NCI-H1930 (cell line): ENCODE measurements at places on chromosomes 16 and 17.

- no peak for DNase-seq
These were observed 82.1 kb downstream of the MSI2 start for GRCh38 chr17:57338257-57338914.

- DNase-seq, result no peak
These were observed 39.5 kb downstream of the VMP1 start for GRCh38 chr17:59746849-59747445.

- no peak for DNase-seq
These were observed 63.4 kb downstream of the BRIP1 start for GRCh38 chr17:61799812-61800484.

DNA sequence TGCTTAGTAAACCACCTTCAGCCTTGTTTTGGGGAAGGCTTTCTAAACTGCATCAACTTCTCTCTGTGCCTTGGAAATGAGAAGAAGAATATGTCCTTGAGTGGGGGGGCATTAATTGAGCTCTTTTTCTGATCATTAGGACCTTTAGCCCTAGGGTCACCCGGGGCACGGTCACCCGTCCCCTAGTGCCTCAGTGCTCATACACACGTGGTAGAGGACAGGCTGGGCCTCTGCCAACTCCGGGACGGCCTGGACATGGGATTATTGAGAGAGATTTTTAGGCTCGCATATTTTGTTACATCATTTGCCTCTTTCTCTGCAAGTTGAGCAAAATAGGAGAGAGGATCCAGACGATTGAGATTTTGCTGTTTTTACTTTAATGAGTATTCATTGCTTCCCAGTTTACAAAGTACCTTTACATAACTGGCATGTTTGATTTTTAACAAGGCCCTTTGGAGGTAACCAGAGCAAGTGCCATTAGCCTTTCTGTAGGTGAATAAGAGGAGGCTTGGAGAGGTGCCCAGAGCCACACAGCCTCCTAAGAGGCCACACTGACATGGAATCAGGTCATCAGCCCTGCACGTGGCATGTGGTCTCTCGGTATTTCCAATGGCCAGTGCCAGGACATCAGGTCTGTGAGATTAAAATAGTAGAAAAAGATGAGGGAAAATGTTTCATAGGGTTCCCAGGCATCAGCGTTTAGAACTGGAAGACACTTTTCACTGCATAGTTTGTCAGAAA, 11.1 kb downstream of the PMM2 start:
- DNase-seq, result no peak

DNA sequence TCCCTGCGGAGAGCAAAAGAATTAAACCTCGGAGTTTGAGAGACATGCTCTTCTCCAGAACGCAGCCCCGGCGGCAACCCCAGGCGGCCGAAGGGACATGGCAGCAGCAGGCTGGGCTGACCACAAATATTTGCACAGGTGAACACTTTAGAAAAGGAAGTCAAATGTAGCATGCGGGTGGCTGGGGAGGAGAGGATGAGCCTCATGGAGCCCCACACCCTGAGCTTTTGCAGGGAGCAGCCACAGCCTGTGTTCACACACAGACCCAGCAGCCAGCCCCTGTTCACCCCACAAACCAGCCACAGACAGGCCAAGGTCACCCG, 17.8 kb downstream of the HS3ST6 start:
- no peak for DNase-seq

GRCh38 chr17:49061524-49061943, 64.3 kb downstream of the IGF2BP1 start:
- DNase-seq, result no peak

DNA sequence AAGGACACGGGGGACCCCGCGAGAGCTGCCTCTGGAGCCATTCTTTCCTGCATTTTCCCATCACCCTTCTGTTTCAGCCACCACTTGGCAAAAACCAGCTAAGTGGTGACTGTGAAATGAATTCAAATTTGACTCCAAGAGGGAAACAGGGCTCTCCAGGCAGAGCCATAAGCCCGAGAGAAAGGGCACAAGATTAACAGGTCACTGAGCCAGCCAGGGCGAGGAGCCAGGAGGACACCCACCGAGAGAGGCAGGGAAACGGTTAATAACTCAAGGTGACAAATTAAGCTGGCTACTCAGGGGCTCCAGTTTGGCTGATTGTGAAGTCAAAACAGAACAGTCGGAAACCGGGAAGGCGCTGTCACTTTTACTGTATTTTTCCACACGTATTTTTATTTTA, 67.8 kb upstream of the SOX9 start:
- DNase-seq, result no peak

DNA sequence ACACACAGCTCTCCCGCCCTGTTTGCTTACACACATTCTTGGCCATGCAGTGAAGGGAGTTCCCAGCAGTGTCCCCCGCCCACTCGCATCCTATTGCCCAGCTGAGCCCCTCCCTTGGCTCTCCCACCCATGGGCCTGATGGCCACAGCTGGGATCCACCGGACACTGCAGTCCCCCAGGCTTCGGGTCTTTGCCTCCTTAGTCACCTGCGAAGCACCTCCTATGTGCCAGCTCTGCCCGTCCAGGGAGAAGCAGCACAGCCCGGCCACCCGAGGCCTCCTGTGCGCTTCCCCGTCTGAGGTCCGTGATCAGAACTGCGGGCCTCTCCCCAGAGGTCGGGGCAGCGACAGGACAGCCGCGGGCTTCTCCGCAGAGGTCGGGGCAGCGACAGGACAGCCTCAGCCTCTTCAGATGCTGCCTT, 136.9 kb downstream of the BANP start:
- no peak for DNase-seq

DNA sequence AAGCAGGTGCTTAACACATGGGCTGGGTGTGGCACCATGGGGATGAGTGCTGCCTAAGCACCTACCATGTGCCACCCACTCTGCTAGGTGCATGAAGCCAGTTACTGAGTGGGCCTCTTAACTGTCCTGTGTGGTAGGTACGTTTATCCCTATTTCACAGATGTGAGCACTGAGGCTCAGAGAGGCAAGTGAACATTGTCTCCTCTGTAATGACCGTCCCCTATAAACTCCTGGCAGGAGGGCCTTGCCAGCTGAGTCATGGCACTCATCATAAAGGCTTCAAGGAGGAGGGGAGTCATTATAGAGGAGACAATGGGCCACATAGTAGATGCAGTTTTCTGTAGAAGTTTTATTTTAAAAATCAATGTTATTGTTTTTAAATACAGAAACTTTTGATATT, 79.1 kb downstream of the RAB11FIP4 start:
- no peak for DNase-seq

DNA sequence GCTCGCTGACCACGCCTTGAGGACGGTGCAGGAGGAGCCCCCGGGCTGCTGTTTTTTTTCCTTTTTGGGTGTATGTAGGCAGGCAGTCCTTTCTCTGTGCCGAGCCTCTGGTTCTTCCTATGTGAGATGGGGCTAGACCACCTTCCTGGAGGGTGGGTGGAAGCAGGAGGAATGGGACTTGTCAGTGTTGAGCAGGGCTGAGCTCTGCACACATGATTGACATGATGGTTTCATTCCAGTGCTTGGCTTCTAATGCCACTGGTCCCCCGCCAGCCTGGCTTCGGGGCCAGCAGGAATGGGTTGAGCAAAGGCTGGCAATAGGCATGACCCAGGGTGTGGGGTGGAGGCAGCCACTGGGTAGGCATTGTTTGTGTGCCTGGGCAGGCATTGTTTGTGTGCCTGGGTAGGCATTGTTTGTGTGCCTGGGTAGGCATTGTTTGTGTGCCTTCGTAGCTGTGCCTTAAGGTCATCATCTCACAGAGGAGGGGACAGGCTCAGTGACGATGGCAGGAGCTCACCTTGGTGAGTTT, 14.2 kb upstream of the ADCY7 start:
- DNase-seq, result no peak

DNA sequence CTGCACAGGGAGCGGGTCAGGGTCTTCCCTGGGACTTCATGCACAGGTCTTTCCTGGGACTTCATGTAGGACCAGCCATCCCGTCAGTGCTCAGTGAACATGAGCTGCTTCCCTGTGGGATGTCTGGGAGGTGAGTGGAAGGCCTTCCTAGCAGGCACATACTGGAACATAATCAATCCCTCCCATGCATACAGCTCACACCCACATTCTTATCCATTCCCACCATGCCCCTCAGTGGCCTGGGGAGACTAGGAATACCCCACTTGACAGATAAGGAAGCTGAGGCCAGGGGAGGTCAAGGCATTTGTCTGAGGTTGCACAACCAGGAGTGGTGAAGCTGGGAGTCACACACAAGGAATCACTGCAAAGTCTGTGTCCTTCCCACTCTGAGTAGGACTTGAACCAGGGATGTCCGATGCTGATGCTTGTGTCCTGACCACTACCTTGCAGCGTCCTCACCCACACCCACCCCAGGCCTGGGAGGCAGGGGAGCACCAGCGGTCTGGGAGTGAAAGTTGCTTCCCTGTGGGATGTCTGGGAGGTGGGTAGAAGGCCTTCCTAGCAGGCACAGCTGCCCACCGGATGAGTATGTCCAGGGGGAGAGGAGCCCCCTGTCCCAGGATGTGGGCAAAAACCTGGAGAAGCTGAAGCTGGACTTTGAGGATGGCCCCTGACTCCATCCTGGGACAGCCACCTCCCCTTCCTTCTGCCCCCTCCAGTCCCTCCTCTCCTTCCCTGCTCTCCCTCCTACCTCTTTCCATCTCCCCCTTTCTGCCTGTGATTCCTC, 1.0 kb upstream of the NLRC5 start:
- no peak for DNase-seq

DNA sequence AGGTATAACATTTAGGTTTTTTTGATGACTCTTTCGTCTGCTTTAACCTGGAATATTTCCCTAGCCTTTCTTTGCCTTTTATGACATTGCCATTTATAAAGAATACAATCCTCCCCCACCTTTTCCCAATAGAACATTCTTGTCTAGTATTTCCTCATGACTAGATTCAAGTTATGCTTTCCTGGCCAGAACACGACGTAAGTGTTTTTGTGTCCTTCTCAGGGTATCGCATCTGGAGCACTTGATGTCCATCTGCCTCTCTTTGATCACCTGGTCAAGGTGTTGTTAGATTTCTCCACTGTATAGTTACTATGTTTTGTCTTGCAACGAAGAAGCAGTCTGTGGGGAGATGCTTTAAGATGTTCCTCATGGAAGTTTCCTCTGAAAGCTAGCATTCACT, 87.4 kb downstream of the MSI2 start:
- no peak for DNase-seq

GRCh38 chr16:57886427-57886826, 84.1 kb upstream of the KIFC3 start:
- no peak for DNase-seq

DNA sequence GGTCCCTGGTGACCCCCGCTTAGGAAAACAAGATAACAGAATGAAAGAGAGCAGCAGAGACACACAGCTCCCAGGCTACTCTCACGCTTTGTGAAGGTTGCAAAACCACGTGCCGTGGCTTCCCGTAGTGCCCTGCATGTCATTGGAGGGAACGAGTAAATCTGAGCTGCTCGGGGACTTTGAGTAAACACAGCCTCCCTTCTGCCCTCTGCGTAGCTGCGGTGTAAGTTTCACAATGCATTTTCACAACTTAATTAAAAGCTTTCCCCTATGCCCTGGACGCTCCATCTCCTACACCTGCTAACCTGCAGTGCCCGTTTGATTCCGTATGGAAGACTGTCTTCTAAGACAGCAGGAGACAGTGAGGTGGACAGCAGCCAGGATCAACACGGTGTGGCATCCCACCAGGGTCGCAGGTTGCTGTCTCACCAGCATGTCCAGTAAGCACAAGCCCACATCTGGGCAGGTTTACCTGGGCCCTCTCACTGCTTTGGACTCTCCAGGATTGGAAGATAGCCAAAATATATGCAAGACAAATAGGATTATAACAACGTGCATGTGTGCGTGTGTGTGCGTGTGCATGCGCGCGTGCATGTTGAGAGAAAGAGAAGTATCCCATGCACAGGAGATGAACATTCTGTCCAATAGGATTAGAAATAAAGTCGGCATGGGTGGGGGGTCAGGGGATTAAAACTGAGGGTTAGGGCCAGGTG, 116.4 kb upstream of the RCVRN start:
- DNase-seq, result no peak

DNA sequence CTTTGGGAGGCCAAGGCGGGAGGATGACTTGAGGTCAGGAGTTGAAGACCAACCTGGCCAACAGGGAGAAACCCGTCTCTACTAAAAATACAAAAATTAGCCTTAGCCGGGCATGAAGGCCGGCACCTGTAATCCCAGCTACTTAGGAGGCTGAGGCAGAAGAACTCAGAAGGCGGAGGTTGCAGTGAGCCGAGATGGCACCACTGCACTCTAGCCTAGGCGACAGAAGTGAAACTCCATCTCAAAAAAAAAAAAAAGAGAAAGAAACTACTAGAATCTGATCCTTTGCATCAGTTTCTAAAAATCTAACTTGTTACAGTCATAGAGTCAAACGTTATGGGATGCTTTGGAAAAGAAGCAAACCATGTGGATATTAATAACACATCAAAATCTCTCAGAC, 1.6 kb upstream of the PECAM1 start:
- DNase-seq, result no peak

- no peak for DNase-seq
These were observed 5.7 kb downstream of the SNX11 start for GRCh38 chr17:48113201-48113676.

DNA sequence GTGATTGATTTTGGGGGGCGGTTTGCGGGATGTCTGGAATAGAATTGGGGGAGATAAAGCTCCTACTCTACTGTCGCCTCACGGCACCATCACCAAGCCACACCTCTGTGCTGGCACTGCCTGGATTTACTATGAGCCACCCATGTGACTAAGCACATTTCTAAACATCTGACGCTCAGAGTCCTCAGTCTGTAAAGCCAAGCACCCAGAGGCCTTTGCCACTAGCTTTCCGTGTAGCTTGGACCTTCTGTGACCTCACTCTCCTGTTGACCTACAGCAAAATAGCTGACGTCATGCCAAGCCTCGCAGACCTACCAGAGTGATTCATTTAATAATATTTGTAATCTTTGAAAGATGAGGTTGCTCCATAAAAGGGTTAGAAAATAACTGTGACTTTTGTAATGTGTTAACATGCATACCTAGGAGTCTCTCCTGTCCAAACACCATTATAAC, 38.5 kb upstream of the MYOCD start:
- DNase-seq, result no peak

- no peak for DNase-seq
These were observed 888.1 kb downstream of the KCNJ2 start for GRCh38 chr17:71057448-71057847.

- DNase-seq, result no peak
These were observed 30.8 kb downstream of the FOXL1 start for GRCh38 chr16:86609115-86609514.

DNA sequence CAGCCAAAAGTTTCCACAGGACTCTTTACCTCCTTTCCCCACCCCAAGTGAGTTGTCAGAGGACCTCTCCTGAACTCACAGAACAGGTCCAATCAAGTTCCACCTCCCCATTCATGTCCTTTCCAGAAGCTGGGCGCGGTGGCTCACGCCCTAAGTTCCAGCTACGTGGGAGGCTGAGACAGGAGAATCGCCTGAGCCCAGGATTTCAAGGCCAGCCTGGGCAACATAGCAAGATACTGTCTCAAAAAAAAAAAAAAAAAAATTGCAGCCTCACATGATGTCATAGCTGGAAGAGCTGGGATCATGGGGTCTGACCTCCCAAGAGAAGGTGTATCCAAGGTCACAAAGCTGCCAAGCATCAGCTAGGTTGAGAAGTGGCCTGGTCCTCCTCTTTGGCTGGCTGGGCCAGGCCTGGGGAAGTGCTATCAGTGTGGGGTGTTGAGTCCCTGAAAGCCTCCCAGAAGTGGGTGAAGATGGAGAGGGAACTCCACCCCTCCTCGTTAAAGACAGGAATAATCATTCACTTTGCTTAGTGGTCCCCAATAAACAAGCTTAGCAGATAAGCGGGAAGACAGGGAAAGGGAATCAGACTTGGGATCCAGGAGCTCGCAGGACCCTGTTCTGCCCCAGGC, 5.5 kb upstream of the MNT start:
- DNase-seq, result no peak
